ENCODE measurements at places on chromosomes 3 and 15. TPM values are rescaled to one million over a fixed set of nuclear protein-coding genes. Genes with fewer than 3 reads are reported as not detected.

The KNG1 gene
- not detected for total RNA-seq

The MCTP2 gene
- 6.4 TPM for total RNA-seq

The EFHB gene
- 1.3 TPM for total RNA-seq

The THOC7 gene
- total RNA-seq = 37.3 TPM

The EEFSEC gene
- 17.5 TPM for total RNA-seq

The SCAANT1 gene
- 4.7 TPM for total RNA-seq

The TRIM59 gene
- 34.0 TPM for total RNA-seq

DNA sequence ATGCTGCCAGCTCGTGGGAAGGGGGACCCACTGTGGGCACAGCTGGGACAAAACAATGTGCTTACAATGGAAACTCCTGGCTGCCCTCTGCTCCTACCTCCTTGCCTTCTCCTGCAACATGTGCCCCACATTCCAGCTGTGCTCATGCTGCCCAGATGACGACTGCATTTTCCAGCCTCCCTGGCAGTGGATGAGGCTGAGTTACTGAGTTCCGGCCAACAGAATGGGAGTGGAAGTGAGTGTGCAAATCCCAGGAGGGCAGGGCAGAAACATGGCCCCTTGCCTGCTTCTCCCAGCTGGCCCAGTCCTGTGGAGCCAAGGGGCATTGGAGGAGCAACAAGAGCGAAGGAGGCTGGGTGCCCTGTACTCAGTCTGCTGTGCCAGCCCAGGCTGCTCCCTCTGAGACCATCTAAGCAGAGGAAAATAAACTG, 17.1 kb downstream of the KLF15 start:
- H3K4me3 ChIP-seq = no peak overlapping the region
- no peaks in the 10 kb centered on the region for H3K4me1 ChIP-seq
- no peak overlapping the region for H3K27ac ChIP-seq
- DNase-seq = no peak

- no peak overlapping the region for H3K4me3 ChIP-seq
- no peak overlapping the region for H3K27ac ChIP-seq
- no peak for DNase-seq
- H3K27me3 ChIP-seq = peaks cover 11% of the 10 kb centered on the region
- no peaks in the 10 kb centered on the region for H3K36me3 ChIP-seq
- H3K4me1 ChIP-seq = no peaks in the 10 kb centered on the region
These were observed 17.8 kb upstream of the IQCF6 start for GRCh38 chr3:51796854-51797253.

- peak overlapping the region; percentile 93 for H3K4me3 ChIP-seq
- peaks cover 31% of the 10 kb centered on the region for H3K4me1 ChIP-seq
- DNase-seq = no peak
- no peaks in the 10 kb centered on the region for H3K36me3 ChIP-seq
These were observed 1.2 kb downstream of the CHMP2B start for GRCh38 chr3:87228316-87228715.

GRCh38 chr15:58039079-58040035, 26.2 kb downstream of the ALDH1A2 start:
- H3K27ac ChIP-seq = no peak overlapping the region
- H3K36me3 ChIP-seq = no peaks in the 10 kb centered on the region
- no peak for DNase-seq
- H3K4me1 ChIP-seq = no peaks in the 10 kb centered on the region

- no peak overlapping the region for H3K27ac ChIP-seq
- H3K36me3 ChIP-seq = no peaks in the 10 kb centered on the region
- H3K4me3 ChIP-seq = no peak overlapping the region
- H3K27me3 ChIP-seq = peaks cover 21% of the 10 kb centered on the region
- no peaks in the 10 kb centered on the region for H3K4me1 ChIP-seq
These were observed 23.3 kb downstream of the AQP9 start for GRCh38 chr15:58161436-58161930.

DNA sequence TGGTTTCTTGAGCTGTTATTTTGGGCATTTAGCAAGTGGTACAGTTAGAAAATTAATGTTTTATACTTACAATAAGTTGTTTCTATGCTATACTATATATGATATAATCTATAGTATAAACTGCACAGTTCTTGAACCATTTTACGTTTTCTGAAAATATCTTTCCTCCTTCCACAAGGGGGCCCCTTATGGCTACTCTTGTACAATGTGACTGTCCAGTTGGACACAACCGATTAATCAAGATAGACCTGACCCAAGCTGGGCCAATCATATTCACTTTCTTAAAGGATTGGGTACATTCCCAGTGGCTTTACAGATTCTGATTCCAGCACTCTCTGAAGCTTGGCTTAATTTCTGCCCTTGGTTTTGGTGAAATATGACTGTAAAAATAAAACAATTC, 953.4 kb downstream of the AGBL1 start:
- H3K27me3 ChIP-seq = no peaks in the 10 kb centered on the region
- no peaks in the 10 kb centered on the region for H3K4me1 ChIP-seq
- H3K27ac ChIP-seq = no peak overlapping the region
- H3K36me3 ChIP-seq = no peaks in the 10 kb centered on the region

DNA sequence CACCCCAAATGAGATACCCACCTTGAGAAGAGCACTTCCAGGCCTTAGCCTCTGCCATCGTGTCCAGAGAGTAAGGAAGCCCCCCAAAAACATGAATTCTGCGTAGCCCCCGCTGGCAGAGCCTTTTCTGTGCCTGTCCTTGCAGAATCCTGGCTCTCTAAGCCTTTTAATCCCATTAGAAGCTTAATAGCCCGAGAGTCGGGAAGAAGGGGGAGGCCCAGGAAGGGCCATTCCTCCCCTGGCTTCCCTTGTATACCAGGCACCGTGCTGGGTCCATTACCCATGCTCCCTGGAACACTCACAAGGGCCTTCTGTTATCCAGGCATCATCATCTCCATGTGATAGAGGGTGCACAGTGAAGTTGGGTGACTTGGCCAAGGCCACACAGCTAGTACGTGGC, 7.1 kb downstream of the SPTBN5 start:
- peaks cover 9% of the 10 kb centered on the region for H3K4me1 ChIP-seq
- H3K36me3 ChIP-seq = no peaks in the 10 kb centered on the region
- H3K27me3 ChIP-seq = no peaks in the 10 kb centered on the region
- no peak overlapping the region for H3K4me3 ChIP-seq
- no peak overlapping the region for H3K27ac ChIP-seq

DNA sequence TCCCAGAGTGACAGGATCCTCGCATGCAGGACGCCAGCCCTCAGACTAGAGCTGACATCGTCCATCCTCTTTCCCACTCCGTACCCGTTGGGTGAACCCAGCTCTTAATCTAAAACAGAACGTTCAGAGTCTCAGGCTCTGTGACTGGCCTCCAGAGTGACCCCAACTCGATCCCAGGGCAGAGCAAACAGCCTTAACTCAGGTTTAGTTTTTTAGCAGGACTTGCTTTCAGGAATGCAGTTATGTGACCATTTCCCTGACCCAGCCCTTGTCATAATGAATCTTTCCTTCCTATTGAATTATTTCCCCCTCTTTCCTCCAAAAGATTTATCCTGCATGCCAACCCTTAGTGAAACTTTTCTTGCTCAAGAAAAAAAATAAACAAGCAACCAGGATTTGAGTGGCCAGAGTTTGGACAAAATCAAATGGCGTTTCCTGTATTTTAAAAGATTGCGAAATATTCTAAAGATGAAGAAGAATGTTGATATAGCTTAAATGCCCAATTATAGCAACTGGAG, 47.8 kb upstream of the RARB start:
- no peaks in the 10 kb centered on the region for H3K27me3 ChIP-seq
- H3K4me1 ChIP-seq = no peaks in the 10 kb centered on the region
- no peak for DNase-seq
- no peak overlapping the region for H3K27ac ChIP-seq
- H3K36me3 ChIP-seq = no peaks in the 10 kb centered on the region

GRCh38 chr15:48766196-48766595, 44.7 kb downstream of the CEP152 start:
- H3K27me3 ChIP-seq = no peaks in the 10 kb centered on the region
- H3K4me3 ChIP-seq = no peak overlapping the region
- H3K4me1 ChIP-seq = no peaks in the 10 kb centered on the region
- H3K36me3 ChIP-seq = peaks cover 37% of the 10 kb centered on the region
- no peak overlapping the region for H3K27ac ChIP-seq

- peaks cover 7% of the 10 kb centered on the region for H3K27me3 ChIP-seq
- no peaks in the 10 kb centered on the region for H3K36me3 ChIP-seq
- no peak for DNase-seq
- peaks cover 21% of the 10 kb centered on the region for H3K4me1 ChIP-seq
These were observed 1.4 kb downstream of the PTH1R start for GRCh38 chr3:46878781-46879436.

- H3K36me3 ChIP-seq = no peaks in the 10 kb centered on the region
- H3K4me3 ChIP-seq = no peak overlapping the region
- no peak overlapping the region for H3K27ac ChIP-seq
These were observed 262.6 kb upstream of the NAALADL2 start for GRCh38 chr3:174596447-174596982.

- H3K4me3 ChIP-seq = peak overlapping the region; percentile 64
- peak overlapping the region; percentile 65 for H3K27ac ChIP-seq
- H3K36me3 ChIP-seq = no peaks in the 10 kb centered on the region
- H3K27me3 ChIP-seq = no peaks in the 10 kb centered on the region
These were observed 31.0 kb upstream of the KLHL6 start for GRCh38 chr3:183586477-183586876.

DNA sequence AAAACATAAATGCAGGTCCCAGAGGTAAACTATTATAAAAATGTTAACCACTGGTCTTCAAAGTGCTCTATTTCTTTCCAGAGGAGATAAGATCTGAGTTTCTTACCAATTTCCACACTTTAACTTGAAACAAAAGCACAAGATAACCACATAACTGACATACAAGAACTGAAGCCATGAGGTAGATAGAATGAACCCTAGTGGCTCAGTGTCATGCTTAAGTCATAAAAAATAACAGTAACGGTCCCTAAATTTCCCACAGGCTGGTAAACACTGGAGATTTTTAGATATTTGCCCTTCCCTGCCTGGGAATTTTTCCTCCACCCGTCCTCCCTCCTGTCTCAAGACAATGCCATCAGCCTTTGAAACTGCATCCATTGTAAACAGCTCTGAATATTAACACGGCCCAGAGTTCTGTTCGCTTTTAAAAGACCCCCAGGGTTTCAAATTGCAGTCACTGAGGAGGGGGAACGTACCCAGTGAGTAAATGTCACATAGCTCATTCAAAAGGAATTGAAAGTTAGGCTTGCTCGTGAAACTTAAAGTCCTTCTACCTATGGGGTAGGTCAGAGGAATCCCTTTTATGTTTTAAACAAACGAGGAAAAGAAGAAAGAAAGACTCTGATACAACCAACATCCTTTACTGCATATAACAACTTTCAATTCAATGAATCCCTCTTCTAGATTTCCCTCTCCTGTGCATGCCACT, 5.7 kb downstream of the LRIG1 start:
- no peak for DNase-seq
- peak overlapping the region; percentile 63 for H3K27ac ChIP-seq
- H3K4me1 ChIP-seq = peaks cover 92% of the 10 kb centered on the region
- no peaks in the 10 kb centered on the region for H3K36me3 ChIP-seq
- no peaks in the 10 kb centered on the region for H3K27me3 ChIP-seq

DNA sequence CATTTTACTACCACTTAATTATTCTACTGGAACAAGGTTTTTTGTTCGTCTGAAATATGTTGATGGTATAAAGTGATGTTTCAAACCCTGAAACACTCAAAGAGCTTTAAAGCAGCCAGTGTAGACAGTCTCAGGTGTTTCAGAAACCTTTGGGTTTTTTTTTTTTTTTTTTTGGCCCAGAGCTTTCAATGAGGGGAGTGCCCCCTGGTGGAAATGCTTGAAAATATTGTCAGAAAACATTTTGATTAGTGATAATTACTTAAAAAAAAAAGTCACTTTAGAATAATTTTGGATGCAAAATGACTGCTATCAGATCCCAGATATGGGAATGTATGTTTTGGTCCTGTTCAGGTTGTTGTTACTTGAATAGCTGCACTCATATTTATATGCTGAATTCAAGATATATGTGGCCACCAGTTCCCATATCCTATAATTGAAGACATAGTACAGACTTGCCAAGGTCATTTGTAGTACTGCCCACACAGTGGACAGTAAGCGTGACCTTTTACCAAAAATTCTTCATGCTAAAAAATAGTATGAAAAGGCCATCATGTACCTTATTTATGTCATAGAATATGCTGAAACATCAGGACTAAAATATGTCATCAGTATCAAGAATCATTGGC, 35.9 kb downstream of the SATB1 start:
- H3K4me3 ChIP-seq = no peak overlapping the region
- H3K36me3 ChIP-seq = peaks cover 12% of the 10 kb centered on the region
- H3K4me1 ChIP-seq = no peaks in the 10 kb centered on the region
- no peak overlapping the region for H3K27ac ChIP-seq
- DNase-seq = peak; percentile 50

DNA sequence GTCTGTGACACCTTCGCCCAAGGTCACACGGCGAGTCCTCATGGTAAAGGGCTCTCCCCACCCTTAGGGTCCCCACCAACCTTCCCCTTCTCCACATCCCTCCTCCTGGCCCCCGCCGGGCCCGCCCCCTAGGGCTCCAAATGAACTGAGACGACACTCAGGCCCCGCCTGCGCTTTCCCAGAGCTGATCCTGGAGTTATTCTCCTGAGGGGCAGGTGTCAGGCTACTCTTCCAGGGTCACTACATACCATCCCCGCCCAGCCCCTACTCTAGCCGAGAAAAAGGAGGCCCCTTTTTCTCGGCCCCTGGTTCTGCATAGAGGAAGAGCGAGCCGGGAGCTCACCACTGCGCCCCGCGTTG, 292 bp downstream of the USP4 start:
- peak overlapping the region; percentile 90 for H3K4me3 ChIP-seq
- H3K36me3 ChIP-seq = peaks cover 19% of the 10 kb centered on the region
- peak overlapping the region; percentile 98 for H3K27ac ChIP-seq
- no peaks in the 10 kb centered on the region for H3K27me3 ChIP-seq
- no peak for DNase-seq
- H3K4me1 ChIP-seq = peaks cover 48% of the 10 kb centered on the region

DNA sequence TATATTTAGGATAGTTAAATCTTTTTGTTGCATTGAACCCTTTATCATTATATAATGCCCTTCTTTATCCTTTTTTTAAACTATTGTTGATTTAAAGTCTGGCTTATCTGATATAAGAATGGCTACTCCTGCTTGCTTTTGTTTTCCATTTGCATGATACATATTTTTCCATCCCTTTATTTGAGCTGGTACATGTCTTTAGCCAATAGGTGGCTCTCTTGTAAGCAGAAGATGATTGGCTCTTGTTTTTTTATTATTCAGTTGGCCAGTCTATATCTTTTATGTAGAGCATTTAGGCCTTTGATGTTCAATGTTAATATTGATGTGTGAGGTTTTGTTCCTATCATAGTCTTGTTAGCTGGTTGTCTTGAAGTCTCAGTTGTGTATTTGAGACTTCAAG, 99.5 kb upstream of the MCTP2 start:
- peaks cover 1% of the 10 kb centered on the region for H3K27me3 ChIP-seq
- DNase-seq = no peak
- no peaks in the 10 kb centered on the region for H3K36me3 ChIP-seq
- no peak overlapping the region for H3K27ac ChIP-seq
- H3K4me3 ChIP-seq = no peak overlapping the region

Measured in CD4-positive, CD25-positive, alpha-beta regulatory T cell (primary cell).